Natural killer cell (primary cell): ENCODE measurements at places on chromosomes 16 and 17. TPM values are rescaled to one million over a fixed set of nuclear protein-coding genes. Genes with fewer than 3 reads are reported as not detected.
A peak's percentile ranks its signal among the peaks of the same experiment; 100 is the strongest.

- no peaks in the 10 kb centered on the region for H3K27me3 ChIP-seq
- no peak overlapping the region for H3K27ac ChIP-seq
- no peaks in the 10 kb centered on the region for H3K4me1 ChIP-seq
- peaks cover 24% of the 10 kb centered on the region for H3K36me3 ChIP-seq
- no peak overlapping the region for H3K4me3 ChIP-seq
Observed at GRCh38 chr16:70726892-70727361, 41.1 kb upstream of the MTSS2 start.

The IRX6 gene
- not detected for total RNA-seq

- no peaks in the 10 kb centered on the region for H3K36me3 ChIP-seq
- DNase-seq, result no peak
- peaks cover 4% of the 10 kb centered on the region for H3K4me1 ChIP-seq
- peak overlapping the region; percentile 60 for H3K4me3 ChIP-seq
- no peak overlapping the region for H3K27ac ChIP-seq
- no peaks in the 10 kb centered on the region for H3K27me3 ChIP-seq
Observed at GRCh38 chr16:79769928-79770243, 169.3 kb upstream of the MAF start.

- H3K36me3 ChIP-seq, result no peaks in the 10 kb centered on the region
- H3K27ac ChIP-seq, result no peak overlapping the region
- no peak for DNase-seq
- H3K4me1 ChIP-seq, result no peaks in the 10 kb centered on the region
- H3K27me3 ChIP-seq, result no peaks in the 10 kb centered on the region
Observed at GRCh38 chr16:13510425-13511151, 409.4 kb upstream of the ERCC4 start.

GRCh38 chr17:66507982-66508760, 205.8 kb downstream of the PRKCA start:
- H3K4me1 ChIP-seq, result no peaks in the 10 kb centered on the region
- H3K36me3 ChIP-seq, result no peaks in the 10 kb centered on the region
- no peaks in the 10 kb centered on the region for H3K27me3 ChIP-seq
- H3K4me3 ChIP-seq, result no peak overlapping the region

GRCh38 chr17:38912221-38912813, 13.1 kb upstream of the LASP1NB start:
- peaks cover 53% of the 10 kb centered on the region for H3K36me3 ChIP-seq
- no peaks in the 10 kb centered on the region for H3K27me3 ChIP-seq
- H3K4me3 ChIP-seq, result no peak overlapping the region
- peaks cover 78% of the 10 kb centered on the region for H3K4me1 ChIP-seq
- peak; percentile 2 for DNase-seq

The NUPR1 gene
- not detected for total RNA-seq

DNA sequence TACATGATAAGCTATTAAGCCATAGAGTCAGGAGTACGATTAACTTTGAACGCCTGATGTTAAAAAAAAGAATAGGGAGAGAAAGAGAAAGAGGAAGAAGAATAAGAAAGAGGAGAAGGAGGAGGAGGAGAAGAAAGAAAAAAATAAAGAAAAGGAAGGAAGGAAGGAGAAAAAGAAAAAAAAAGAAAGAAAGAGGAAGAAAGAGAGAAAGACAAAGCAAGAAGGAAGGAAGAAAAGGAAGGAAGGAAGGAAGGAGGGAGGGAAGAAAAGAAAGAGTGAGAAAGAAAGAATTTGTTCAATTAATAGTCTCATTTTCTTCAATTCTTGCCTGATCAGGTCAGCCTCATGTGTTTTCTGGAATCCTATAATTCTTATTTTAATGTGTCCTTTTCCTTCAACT, 33.7 kb downstream of the HS3ST2 start:
- no peaks in the 10 kb centered on the region for H3K36me3 ChIP-seq
- H3K27me3 ChIP-seq, result no peaks in the 10 kb centered on the region
- no peaks in the 10 kb centered on the region for H3K4me1 ChIP-seq
- no peak overlapping the region for H3K4me3 ChIP-seq

DNA sequence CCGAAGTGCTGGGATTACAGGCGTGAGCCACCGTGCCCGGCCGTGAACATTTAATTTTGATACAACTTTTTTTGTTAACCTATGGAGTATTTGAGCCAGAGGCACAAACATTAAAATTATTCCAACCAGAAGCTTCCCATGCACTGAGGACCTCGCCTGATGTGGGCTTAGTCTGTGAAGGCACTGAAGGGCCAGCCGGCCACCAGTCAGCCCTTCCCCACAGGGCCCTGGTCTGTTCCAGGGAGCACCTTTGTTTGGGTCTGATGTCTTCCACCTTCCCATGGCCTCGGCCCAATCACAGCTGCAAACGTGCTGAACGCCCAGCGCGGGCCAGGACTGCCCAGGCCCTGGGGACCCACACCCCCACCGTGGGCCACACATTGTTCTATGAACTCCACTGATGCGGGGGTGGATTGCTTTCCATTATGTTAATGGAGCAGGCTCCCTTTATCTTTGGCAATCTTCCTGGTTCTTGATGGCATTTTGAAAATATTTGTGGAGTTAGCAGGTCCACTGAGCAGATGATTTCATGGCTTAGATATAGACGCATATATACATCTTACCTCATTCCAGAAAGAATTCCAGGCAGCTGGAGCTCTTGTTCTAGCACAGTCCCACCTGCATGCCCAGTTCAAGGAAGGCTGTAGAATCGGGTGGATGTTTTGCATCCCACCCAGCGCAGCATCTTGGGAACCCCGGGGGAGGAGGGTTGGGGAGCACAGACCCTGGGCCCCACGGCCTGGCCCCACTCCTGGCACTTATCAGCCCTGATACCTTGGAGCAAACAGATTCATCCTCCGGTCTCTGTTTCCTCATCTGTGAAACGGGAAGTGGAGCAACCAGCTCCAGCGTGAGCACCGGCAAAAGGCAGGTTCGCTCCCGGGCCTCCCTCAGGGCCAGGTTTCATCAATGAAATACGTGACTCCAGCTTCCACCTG, 14.5 kb downstream of the SPIRE2 start:
- DNase-seq, result no peak
- no peak overlapping the region for H3K4me3 ChIP-seq
- H3K36me3 ChIP-seq, result no peaks in the 10 kb centered on the region
- peaks cover 58% of the 10 kb centered on the region for H3K4me1 ChIP-seq
- no peak overlapping the region for H3K27ac ChIP-seq
